ENCODE measurements at places on chromosomes 4 and X.

GRCh38 chrX:154775419-154776349 lies 13.0 kb downstream of the DKC1 start:
- peak; percentile 19 for DNase-seq

DNA sequence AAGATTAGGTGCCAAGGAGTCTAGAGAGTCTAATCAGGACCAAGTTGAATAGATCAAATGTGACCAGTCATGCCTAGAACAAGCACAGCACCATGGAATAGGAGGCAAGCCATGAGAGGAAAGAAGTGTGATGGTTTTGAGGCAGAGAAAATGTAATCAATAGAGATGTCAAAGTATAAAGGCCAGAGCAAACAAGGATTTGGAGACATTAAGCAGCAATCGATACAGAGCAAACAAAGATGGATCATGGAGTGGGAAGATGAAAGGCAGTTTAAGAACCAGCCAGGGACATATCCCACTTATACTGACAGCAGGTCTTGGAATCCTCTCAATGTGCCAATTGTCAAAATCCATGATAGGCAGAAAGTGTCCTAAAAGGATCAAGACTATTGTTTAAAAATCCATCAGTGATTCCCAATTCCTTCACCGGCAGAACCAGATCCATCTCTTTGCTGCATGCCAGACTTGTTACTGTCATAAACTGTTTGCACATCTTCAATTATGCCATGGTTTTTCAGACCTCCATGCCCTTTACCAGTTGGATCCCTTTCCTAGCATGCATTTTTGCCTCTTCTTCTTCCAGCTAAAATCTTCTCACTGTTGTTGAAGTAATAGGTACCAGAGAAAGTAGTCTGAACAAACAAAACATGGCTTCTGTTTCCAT lies 520.7 kb upstream of the ARX start:
- DNase-seq, result no peak

DNA sequence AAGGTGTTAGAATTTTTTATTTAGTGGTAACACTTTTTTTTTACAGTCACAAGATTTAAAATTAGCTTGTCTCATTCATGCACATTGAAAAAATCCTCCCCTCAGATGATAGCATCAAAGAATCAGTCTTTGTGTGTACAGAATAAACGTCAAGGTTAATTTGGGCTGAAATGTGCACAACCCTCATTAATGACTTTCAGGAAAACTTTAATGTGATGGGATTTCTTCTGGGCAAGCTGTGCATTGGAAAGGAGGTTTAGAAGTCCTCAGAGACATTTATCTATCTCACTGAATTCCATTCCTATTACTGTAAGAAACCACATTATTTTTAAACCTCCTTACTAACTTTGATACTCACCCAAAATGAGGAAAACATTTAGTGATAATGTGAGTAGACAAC lies 88.2 kb upstream of the TECRL start:
- DNase-seq, result no peak

- peak; percentile 17 for DNase-seq
Observed at GRCh38 chr4:110900213-110900769, 277.4 kb upstream of the PITX2 start.

- no peak for DNase-seq
Observed at GRCh38 chr4:165662341-165662740, 210.7 kb upstream of the TLL1 start.

DNA sequence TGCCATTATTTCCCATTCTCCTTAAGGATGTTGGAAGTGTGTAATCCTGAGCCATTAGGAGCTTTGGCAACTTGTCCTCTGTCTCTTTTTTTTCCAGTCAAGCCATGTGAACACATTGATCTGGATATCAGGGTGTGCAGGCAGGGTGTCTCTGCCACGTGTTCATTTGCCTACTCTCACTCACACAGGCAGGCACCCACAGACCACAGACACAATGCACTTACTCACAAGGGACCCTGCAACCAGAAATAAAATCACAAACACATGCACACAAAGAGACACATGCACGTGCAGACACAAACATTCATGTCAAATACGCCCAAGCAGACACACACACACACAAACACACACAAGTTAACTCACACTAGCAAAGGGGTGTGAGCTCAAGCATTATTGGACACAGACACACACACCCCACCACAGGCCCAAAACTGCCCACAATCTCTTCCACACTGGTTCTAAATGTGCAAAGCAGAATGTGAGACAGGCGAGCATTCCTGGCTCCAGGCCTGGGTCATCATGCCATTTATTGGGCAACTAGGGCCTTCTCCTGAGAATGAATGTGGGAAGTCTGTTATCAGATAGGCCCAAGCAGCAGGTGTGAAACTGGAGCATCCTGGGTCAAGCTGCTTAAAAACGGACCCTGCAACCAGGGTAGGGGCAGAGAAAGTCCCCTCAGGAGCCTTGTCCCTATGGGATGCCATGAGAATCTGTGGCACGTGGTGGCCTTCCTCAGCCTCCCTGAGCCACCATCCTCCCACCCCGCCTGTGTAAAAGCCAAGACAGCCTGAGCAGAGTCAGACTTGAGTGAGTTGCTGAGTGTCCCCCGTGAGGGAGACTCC lies 63.4 kb downstream of the NBDY start:
- no peak for DNase-seq

GRCh38 chr4:92236877-92237276 lies 66.9 kb upstream of the GRID2 start:
- no peak for DNase-seq

DNA sequence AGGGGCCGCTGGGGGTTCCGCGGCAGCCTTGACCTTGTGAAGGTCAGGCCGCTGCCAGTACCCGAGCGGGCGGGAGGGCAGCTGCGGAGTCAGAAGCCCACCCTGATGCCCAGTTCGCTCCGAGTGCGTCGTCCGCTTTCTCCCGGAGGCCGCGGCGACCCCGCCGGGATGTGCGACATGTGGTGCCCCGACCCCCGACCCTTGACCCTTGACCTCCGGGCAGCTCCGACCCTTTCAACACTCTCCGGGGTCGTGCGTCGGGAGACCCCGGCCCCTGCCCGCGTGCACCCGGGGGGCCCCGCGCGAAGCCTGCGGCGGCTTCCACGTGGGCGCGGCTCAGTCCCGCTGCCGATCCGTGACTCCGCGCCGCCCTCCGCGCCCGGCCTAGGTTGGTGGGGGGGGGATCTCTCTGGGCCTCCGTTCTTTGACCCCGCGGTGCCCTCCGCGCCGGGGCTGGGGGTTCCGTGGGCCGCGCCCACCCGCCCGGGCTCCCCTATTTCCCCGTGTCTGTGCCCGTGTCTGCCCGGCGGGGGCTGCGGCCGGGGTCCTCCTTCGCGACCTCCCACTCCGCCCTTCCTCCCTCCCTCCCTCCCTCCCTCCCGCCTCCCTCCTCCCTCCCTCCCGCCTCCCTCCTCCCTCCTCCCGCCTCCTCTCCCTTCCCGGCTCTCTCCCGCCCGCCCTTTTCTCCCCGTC lies 609 bp upstream of the SLC25A6 start:
- peak; percentile 68 for DNase-seq

DNA sequence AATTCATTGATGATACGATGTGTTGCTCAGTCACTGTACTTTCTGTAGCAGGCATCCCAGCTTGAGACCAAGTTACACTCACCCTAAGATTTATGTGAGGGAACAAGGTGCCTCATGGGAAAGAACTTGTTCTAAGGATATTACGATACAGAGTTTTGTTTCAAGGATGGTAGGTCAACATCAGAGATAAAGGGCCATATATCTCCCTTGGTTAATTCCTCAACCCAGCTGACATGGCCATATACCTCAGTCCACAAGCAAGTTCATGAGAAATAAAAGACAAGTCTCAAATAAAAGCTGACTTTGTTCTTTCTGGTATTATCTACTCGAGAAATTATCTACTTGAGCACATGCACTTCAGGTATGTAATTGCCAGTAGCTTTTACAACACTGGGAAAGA lies 1535.9 kb upstream of the IGFBP7 start:
- DNase-seq, result no peak

GRCh38 chrX:149631234-149632165 lies at the start of gene TMEM185A:
Gene TMEM185A (minus strand): TSS chrX:149631792. CDS start chrX:149631580, 212 bp downstream.
- DNase-seq, result peak; percentile 43

DNA sequence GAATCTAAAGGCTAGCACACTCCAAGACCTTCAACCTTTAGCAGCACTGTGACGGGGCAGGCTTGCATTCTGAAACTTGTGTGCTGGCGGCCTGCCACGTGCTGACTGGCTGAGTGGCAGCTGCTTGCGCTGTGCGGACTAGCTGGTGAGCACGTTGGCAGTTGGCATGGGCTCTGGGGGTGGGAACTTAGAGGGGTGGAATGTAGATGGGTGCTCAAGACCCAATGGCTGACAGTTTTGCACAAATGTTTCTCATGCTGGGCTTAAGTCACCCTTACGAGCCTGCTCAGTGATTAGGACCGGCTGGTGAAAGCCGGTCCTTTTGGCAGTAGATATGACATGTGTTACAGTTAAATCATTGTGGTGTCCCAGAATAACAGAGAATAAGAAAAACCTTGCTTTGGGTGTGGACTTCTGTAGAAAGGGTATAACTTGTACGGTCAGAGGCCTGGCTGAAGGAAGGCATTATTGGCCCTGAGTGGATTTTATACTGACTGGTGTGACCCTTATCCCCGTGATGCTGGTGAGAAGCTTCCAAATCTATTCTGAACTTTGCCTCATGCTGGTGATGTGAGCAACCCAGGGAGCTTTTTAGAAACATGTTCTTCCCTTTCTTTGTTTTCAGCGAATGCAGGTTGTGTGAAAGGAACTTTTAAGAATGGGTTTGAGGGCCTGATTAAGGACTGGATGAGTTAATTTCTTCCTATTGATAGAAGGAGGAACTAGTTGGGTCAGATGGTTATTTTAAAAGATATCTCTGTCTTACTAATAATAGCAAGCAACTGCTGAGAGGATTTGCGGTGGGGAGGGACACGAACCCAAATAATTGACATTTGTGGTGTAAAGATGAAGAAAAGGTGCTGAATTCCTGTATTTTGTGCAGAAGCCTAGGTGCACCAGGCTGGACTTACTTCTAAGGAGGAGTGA lies 107.4 kb upstream of the SLC4A4 start:
- DNase-seq, result peak; percentile 28

DNA sequence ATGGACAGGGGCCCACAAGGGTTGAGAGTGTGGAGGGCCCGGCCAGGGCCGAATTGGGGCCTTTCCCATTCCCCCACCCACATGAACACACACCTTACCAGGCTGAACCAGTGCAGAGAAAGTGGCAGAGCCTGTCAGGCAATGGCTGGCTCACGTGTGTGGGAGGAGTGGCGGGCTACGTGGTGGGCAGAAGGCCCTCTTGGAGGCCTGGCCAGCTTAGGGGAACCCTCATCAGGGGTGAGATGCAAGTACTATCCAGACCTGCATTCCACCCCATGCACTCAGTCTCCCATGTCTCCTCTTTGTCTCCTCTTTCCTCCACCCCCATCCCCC lies 965 bp downstream of the TCEAL4 start:
- DNase-seq, result no peak

DNA sequence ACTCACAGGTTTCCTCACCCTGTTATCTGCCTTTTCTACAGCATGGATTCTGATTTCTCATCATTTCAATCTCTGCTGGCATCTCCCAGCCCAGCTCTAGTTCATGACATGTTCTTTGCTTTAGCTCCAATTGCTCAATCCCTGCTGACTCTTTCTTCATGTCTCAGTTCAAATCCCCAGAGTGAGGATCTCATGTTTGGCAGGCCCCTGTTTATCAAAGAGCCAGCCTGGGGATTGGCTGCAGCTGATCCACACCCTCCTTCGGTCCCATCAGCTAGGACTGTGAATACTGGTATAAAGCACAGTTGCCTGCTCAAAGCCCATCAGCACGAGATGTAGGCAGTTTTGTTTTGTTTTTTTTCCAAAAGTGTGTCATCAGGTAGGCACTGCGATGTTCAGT lies 14.4 kb upstream of the CC2D2A start:
- DNase-seq, result peak; percentile 85

DNA sequence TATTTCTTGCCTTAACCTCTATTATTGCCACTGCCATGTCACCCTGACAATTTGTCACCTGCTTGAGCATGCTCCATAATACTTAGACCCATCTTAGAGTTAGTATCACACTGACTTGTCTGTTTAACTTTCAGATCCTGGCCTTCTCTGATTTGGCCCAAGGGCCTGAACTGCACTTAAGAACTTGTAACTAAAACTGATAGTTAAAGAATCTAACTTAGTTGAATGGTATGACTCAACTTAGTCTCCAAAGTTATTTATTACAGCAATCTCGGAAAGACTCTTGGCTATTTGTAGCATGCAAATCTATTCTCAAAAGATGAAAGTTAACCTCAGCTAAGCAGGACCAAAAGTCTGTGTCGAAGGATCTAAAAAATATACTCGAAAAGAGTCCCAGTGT lies 72.3 kb downstream of the IGSF1 start:
- DNase-seq, result no peak

DNA sequence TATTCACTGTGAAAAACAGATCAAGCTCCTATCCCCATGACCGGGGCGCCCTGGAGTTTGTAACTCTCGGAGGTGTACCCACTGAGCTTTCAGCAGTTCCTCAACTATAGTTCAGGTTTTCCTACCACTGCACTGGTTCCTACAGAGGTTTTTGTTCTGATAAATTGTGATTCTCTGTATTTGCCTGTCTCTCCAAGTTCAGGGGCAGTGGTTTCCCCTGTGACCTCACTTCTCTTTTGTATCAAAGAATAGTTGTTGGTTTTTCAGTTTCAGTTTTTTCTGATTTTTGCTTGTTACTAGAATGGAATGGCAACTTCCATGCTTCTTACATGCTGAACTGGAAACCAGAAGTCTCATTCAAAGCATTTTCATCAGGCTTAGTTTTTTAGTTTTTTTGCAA lies 56.8 kb upstream of the PLS3 start:
- no peak for DNase-seq

DNA sequence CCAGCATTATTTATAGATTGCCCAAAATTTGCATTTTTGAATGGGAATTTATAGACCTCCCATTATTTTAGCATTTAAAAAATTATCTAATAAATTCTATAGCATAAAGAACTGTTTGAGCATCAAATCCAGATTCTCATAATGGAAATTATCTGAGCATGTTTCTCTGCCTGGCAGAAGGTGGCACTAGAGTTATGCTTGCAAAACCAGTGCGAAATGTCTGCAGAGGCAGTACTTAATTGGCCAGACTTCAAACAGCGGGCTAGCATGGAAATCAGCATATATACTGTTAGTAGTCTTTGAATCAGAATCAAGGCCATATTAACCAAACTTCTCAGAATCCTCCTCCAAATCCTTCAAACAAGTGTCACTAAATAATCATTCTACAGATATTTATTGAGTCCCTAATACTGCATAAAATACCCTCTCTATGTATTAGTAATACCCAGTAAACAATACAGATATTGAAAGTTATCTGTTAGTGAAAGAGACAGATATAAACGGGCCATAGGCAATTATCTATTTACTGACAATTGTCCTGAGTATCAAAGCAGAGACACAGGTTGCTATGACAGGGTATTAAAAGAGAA lies 78.7 kb upstream of the DCLK2 start:
- peak; percentile 73 for DNase-seq

- DNase-seq, result no peak
Observed at GRCh38 chr4:152676052-152676854, 3.5 kb downstream of the TMEM154 start.

All from fibroblast of villous mesenchyme (primary cell).